ENCODE measurements at places on chromosomes 2 and 18.

DNA sequence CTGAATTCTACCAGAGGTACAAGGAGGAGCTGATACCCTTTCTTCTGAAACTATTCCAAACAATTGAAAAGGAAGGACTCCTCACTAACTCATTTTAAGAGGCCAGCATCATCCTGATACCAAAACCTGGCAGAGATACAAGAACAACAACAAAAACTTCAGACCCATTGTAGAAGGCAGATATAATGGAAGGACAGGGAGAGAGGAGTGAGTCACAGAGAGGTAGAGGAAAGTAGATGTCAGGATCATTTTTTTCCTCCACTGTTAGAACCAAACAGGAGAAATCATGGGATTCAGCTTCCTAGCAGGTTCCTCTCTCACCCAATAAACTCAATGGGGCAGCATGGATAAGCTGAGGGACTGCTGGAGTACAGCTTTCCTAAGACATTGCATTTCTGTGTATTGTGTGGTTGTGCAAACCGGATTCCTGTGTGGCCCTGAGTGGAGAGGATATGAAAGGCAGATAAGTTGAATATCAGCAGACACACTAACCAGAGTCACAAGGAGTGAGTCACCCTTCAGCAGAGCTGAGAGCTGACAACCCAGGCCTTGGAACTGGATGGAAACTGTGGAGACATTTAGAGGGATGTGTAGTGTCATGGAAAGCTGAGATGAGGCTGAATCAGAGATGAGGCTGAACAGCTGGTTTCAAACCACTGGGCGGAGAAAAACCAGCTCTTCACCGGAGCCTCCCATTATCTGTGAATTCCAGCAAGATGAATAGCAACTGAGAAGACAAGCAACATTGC, 60.9 kb upstream of the MMADHC start:
- no peak for DNase-seq

DNA sequence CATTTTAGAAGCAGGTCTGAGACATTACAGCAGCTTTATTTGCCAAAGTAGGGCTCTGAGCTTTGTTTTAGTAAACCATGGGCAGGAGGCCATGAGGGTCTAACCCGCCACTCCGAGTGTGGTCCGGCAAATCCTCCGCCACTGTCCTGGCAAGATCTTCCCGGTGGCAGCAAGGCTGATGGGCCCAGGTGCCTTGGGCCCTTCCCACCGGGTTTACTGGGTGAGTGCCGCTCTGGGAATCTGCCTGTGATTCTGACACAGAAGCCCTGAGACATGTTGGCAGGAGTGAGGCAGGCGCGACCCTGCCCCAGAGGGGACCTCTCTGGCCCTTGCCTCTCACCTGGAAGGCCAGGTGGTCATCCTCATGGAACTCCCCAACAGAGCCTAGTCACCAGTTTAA, 29.9 kb downstream of the MTERF4 start:
- no peak for DNase-seq

DNA sequence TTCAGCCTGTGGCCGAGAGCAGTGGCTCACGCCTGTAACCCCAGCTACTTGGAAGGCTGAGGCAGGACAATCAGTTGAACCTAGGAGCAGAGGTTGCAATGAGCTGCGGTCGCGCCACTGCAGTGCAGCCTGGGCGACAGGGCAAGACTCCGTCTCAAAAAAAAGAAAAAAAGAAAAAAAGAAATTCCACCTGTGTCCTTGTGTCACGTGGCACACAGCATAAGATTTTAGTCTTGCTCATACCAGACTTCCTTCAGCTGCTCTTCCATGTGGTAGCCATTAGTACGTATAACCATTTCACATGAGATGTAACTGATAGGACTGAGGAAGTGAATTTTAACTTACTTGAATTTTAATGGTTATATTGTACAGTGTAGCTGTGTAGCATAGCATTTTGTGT, 4.0 kb downstream of the NOP58 start:
- DNase-seq = no peak

GRCh38 chr18:54127759-54128378, 96.6 kb downstream of the MBD2 start:
- no peak for DNase-seq

GRCh38 chr18:27863780-27864430, 313.0 kb downstream of the CDH2 start:
- DNase-seq = no peak

- no peak for DNase-seq
Observed at GRCh38 chr18:60267391-60268058, 105.0 kb downstream of the MC4R start.

DNA sequence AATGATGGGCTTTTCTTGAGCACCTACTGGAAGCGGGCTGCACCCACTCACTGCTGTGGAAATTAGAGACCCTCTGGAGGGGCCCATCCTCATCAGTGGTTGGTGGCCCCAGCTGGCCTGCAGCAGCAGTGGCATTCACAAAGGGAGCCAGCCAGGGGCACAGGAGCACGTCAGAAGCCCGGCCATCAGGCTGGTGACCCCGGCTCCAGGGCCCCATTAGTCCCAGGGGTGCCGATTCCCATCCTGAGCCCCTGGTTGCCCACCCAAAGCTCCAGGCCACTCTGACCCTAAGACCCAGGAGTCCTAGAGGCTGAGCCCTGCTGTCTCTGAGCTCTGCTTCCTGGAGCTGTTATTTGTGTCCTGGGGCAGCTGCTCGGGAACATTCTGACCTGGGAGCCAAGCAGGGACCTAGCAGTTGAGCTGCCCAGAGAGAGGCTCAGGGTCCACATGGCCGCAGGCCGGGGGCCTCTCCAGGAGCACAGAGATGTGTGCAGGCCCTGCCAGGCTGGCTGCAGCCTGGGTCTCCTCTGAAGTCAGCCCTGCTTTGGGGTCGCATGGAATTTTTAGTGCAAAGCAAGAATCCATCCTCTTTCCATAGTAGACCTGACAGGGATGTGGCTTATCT, 207.2 kb downstream of the KLHL29 start:
- DNase-seq = no peak

DNA sequence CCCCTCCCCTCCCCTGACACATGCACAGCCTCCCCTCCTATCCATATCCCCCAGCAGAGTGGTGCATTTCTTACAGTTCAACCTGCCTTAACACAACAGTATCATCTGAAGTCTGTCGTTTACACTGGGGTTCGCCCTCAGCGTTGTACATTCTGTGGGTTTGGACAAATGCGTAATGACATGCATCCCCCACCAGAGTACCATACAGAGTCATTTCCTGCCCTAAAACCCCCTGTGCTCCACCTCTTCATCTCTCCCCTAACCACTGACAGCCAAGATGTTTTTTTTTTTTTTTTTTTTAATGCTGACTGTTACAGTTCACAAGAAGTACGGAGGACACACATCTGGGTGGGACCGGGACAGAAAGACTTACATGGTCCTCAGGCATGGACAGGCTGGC, 22.6 kb downstream of the POMC start:
- DNase-seq = no peak

DNA sequence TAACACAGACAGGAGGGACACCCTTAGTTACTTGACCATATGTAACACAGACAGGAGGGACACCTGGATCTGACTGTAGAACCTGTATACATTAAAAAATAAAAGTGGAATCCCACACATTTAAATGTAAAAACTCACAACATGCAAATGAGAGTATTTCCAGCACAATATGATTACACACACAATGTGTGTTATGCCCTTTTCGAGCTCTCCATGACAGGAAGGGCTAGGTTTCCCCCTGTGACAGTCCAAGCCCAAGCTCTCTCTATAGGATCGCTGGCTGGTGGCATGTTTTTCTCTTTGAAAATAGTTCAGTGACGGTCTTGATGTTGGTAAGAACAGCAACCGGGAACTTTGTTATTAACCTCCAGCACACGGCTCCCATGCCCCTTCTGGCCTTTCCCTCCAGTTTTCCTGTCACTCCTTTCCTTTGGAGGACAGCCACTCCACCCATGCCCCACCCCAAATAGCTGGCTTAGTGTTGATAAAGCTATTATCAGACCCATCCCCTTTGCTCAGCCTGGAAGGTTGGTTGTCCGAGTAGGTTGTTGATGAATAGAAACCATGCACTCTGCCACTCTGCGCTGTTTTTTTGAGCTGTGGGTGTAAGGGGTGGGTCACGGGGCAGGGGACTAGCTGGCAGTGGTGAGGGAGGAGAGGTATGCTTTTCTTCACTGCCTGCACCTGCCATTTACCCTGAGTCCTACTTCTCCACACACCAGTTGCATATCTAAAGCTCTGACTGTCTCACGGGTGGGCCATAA, 2.7 kb downstream of the RASGRP3 start:
- no peak for DNase-seq

GRCh38 chr2:235011607-235011928, 59.8 kb downstream of the SH3BP4 start:
- no peak for DNase-seq

DNA sequence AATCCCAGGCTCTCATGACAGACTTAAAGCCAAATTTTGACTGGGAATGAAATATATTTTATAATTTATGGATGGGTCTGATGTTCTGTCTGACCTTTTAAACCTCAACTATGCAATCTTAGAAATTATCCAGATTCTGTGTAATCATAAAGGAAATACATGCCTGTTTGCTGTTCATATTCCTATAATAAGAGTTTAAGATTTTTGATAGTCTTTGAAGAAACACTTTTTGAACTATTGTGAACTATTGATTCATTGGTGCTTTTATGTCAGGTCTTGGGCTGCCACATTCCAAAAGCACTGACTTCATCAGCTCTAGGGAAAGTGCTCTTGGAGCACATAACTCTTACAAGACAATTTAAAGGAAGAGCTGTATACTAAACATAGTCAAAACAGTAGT, 64.2 kb downstream of the CCDC150 start:
- no peak for DNase-seq

GRCh38 chr2:3604991-3605961, 10.4 kb downstream of the COLEC11 start:
- DNase-seq = no peak
